Endothelial cell (in vitro differentiated cells): ENCODE measurements at places on chromosomes 2 and 18.

- no peak for DNase-seq
Measured at GRCh38 chr2:239163688-239164334, 237.0 kb downstream of the HDAC4 start.

DNA sequence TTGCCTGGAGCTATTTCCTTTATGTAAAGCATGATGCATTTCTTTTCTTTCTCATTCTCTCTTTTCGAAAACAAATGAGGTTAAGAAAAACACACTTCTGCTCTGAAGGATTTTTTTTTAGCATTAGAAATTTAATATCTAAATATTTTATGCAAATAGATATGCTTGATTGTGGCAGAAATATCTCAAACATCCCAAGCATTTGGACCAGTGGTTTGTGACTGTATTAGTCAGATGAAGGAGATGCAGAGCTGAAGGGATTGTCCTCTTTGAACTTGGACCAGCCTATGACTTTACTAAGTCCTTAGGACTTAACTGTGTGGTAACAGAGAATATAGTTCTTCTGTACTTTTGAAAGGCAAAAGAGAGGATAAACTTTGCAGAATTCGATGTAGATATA, 335.9 kb upstream of the NT5C1B start:
- no peak for DNase-seq

DNA sequence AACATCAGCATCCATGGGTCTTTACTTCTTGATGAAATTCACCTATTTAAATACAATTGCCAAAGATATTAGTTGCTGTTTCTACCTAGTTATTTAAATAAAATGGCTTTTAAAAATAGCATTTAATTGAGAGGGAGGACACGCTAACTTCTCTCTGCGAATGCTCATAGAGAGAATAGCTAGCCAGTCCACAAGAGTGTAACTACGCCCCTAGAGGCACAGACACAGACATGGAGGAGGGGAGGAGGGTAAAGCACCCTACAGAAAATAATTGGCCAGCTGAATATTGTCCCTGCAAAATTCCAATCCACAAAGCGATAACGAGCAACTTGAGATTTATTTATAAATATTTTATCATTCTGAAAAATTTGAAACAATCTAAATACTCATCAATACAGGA, 97.0 kb upstream of the PAPOLG start:
- no peak for DNase-seq

GRCh38 chr18:8747440-8747937, 42.1 kb downstream of the MTCL1 start:
- no peak for DNase-seq

- DNase-seq = no peak
Measured at GRCh38 chr2:101688261-101688660, 9.2 kb upstream of the MAP4K4 start.

- no peak for DNase-seq
Measured at GRCh38 chr2:187505065-187505672, 49.1 kb downstream of the TFPI start.

GRCh38 chr18:26764586-26764985, 100.9 kb downstream of the AQP4 start:
- no peak for DNase-seq

DNA sequence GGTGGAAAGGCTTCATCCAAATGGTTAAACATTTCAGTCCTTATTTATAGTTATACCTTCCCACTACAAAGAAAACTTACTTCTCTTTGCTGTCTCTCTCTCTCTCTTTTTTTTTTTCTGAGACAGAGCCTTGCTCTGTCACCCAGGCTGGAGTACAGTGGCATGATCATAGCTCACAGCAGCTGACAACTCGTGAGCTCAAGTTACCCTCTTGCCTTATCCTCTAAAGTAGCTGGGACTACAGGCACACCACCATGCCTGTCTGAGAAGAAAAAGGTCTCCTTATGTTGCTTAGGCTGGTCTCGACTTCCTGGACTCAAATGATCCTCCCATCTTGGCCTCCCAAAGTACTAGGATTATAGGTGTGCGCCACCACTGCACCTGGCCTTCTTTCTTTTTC, 32.3 kb upstream of the OLA1 start:
- no peak for DNase-seq

DNA sequence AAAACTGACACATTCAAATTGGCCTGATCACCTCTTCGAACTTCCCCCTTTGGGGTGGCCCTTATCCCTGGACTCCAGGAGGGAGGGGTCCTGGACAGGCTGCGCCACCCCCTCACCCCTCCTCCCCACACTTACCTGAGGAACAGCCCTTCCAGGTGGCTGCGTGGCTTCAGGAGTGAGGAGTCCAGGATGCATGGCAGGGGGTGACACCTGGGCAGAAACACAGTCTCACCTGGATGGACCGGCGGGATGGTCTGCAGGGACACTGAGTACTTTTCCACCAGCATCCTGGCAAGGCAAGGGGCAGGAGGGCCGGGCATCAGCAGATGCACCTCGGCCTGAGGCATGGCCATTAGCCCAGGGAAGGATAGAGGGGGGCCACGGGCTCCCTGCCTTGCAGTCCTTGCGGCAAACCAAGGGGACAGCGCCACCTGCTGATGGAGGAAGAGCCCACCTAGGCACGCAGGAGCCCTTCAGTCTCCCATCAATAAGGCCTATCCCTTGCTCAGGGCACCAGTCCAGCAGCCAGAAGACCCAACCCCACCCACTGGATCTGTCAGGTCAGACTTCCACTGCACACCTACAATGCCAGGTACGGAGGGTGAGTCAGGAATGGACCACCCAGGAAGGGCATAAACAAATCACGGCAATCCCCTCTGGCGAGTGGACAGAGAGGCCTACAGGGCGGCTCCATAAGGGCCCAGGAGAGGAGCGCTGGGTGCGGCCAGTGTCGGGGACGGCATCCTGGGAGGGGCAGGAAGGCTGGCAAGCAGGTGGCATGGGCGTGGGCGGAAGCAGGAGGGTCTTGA, 26.0 kb downstream of the FAM178B start:
- DNase-seq = peak; percentile 97

GRCh38 chr2:201675454-201675853, 23.0 kb downstream of the MPP4 start:
- no peak for DNase-seq

DNA sequence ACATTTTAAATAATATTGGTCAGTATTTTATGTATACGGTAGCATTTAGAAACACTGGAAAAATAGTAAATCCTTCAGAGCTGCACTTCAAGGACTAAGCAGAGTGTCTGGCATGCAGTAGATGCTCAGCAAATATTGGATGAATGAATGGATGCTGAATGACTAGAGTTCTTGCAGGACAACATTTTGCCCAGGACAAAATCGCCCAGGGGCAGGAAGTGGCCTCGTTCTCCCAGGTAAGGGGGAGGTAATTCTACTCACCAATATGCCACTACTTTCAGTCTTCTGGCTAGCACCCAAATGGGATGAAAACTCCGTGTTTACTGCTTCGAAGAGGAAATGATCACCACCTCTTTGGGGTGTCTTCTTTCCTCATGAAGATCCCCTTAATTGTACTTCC, 4.0 kb upstream of the DGUOK start:
- DNase-seq = no peak

DNA sequence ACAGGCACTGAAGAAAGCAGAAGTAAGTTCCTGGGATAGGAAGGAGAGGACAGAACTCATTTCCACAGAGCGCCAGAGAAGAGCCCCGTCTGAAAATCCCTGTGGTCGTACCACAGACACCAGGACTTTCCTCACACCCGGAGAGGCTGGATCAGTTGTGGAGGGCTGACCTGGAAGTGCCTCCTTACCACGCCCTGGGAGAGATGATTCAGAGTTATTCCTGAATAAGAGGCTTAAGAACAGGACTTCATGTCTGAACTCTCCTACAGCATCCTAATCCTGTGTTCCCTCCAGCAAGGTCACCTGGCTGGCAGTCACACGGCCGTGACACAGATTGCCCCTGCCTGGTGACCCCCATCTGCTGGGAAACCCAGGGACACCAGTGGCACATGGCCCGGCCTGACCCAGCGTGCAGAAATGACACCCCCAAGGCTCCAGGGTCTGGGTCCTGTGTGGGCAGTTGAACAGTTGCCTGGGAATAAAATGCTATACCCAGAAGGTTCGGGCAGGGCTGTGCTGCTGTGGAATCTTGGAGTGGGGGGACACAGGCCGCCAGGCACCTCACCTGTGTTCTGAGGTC, 105.9 kb downstream of the PXDN start:
- no peak for DNase-seq

DNA sequence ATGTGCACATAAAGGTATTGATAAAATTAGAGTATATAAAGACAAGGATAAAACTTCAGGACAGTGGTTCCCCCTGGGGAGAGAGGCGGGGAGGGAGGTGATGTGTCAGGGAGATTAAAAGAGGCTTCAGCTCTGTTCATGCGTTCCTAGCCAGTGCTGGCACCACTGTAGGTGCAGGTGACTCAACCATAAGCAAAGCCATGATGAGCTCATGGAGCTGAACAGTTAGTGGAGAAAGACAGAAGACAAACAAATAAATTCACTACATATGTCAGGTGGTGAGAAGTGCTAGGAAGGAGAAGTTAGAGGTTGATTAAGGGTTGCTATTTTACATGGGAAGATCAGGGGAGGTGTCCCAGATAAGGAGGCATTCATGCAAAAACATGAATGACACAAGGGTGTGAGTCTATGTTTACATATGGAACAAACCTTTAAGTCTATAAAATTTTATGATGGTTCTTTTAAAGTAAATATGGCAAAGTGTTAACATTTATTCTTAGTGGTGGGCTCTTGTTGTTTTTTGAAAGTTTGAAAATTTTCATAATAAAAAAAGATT, 136.0 kb downstream of the ANKRD44 start:
- no peak for DNase-seq

DNA sequence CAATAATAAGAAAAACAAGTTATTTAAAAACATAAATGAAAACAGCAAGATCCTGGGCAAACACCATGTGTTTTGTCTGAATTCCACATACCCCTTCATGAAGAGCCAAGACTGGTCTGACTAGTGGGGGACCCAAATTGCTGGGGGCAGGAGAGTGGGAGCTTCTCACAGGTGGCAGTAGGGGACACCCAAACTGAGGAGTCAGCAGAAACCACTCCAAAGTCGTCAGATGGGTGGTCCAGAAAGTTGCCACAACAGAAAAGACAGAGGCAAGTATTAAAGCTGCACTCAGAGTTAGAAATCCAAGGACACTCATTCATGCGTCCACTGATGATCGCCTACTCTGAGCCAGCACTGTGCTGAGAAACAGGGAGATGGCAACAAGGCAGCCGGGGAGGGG, 12.3 kb upstream of the LCLAT1 start:
- no peak for DNase-seq

DNA sequence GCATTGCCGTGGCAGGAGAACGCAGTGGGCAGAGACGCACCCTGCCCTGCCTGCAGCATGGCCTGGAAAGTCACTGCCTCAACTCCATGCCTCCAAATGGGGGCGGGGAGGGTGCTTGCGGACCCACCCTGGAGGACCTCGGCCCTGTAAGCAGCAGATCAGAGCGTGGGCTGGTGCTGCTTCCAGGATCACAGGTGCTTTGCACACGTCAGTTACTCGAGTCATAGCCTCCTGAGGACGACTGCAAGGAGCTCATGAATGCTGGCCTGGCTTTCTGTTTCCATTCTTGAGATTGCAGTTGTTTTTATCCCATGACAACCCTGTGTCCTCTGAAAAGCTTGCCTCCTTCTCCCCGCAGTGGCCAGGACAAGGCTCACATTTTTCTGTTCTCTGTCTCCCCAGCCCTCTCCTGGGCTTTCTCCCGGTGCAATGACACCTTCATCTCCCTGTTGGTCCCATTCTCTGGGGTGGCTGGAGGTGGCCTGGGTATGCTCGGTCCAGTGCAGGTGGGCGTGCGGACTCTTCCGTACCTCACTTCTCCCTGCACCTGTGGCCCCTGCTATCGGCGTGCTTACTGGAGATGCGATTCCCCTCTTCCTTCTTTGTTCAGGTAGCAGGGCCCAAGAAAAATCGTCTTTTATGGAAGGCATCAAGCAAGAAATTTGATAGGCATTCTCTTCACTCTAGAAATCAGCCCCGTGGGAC, 208.0 kb downstream of the GBX2 start:
- DNase-seq = no peak

DNA sequence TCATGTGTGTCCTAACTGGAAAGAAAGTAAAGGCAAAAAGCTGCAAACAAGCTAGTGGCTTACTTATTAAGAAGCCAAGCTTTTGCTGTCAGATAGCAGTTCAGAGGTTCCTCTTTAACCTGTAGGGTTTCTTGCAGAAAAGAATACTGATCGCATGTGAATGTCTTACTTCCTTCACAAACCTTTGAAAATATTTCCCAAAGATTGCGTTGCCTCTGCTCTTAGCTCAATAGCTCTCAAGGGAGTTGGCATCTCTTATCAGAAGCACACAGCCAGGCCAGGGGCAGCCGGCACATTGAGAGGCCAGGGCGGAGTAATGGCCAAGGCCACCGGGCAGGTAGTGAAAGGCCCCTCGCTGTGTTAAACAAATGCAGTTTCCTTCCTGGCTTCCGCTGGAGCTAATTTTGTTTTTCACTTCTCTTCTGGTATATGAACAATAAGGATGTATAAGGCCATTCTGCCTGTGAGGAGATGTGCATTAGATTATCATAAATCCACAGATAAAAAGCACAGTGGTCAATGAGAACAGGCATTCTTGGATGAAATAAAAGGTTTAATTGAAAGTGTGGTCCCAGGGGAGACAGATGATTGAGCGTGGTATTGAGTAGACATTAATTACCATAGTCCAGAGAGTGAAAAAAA, 542.4 kb upstream of the NRP2 start:
- DNase-seq = peak; percentile 69
